ENCODE measurements at places on chromosomes 4 and X. TPM values are rescaled to one million over a fixed set of nuclear protein-coding genes. Genes with fewer than 3 reads are reported as not detected.

The PNMA5 gene
- total RNA-seq = not detected

The BCORL1 gene
- 12.3 TPM for total RNA-seq

The ARHGAP6 gene
- 0.13 TPM for total RNA-seq

The ATXN3L gene
- total RNA-seq = not detected

The HHIP gene
- not detected for total RNA-seq

The GPR173 gene
- not detected for total RNA-seq

The WDR17 gene
- total RNA-seq = 1.0 TPM

The PIN4 gene
- 7.1 TPM for total RNA-seq

The TRIM61 gene
- 0.79 TPM for total RNA-seq

The CFAP99 gene
- not detected for total RNA-seq

Measured in T-cell (primary cell).